ENCODE measurements at places on chromosomes 3 and 15.

GRCh38 chr3:143471705-143472104 lies 352.1 kb downstream of the CHST2 start:
- DNase-seq, result no peak

GRCh38 chr3:157335233-157336076 lies 101.2 kb upstream of the PTX3 start:
- peak; percentile 14 for DNase-seq

DNA sequence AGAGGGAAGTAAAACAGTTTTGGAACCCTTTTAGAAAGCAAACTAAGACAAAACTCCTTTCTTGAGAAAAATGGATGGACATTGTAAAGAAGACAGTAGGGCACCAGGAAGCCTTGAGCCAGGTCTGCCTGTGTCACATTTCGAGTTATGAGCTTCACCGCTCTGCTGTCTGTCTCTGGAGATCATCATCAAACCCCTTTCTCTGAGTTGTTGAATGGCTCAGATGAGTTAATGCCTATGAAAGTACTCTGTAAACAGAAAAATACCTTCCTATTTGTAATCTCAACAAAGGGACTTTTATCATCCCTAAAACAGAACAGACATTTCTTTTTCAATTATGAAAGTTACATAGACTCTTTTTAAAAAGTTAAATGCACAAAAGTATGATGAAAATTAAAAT lies 145.8 kb downstream of the LPP start:
- no peak for DNase-seq

DNA sequence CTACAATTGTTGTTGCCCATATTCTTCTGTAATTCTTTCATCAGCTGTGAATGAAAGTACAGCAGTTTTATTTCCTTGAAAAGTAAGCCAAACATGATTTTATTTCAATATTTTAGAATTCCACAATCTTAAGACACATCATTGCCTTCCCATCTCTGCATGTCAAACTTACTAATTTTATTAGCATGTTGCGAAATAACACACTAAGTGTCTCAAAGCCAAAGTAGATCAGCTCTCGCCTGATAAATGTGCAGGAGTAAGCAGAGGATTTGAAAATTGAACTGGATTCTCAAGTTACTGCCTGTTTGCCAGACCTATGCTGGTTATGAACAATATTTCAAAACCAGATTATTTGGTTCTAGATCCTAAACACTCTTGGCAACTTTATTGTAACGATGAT lies 25.7 kb downstream of the TGFBR2 start:
- DNase-seq, result no peak

DNA sequence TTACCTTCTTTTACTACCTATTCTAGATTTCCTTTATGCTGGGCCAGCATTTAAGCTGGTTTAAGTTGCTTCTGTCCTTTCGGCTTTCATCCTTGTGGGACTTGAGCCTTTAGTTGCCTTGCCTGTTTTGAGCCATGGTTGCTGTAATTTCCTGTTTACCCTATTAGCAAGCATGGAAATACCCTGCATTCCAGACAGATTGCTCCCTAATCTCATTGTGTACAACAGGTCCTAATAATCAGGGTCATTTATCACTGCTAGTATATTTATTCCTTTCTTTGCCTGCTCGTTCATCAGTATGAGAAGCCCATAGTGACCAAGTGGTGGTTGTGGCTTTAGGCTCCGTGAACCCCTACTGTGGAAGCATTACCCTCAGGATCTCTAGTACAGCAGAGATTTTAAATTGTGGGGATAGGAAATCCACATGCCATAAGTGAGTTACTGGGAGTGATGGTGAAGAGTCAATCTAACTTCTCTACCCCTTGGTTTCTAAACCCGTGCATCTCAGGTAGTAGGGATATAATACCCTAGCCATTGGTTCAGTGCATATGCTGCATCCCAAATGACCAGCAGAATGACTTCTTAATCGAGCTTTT lies 31.9 kb downstream of the NCK1 start:
- no peak for DNase-seq
